ENCODE measurements at places on chromosomes 7 and 10.

DNA sequence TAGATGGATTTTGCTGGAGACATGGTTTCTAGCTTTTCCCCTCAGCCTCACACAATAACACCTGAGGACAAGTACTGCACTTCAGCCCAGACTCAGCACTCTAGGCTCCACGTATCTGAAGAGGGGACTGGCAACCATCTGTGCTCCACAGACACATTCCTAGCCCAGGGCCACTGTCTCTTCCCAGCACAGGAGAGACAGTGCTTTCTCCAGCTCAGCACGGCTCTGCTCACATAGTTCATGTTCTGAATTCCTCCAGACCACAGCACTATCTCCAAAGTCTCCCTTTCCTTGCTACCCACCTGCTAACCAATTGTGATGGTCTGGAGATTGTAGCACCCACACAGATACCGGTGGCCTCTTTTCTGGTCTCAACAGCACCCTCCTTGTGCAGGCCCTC lies 114.5 kb downstream of the HTR7 start:
- no peak for DNase-seq

DNA sequence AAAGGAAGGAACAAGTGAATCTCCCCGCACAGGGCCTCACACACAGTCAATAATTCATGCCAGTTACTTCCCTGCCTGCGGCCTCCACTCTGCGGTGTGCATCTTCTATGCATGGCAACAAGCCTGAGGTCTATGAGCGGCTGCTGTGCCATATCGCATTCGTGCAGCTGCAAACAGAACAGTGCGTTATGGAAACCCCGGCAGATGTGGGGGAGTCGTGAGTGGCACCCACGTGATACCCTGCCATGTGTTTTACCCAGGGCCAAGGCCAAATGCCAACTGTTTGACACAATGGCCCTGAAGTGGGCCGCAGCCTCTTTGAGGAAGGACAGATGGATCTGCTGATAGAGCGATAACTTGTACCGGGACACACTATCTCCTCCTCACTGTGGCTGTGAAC lies 13.4 kb downstream of the TNS3 start:
- no peak for DNase-seq

GRCh38 chr7:132557489-132558044 lies 18.7 kb downstream of the PLXNA4 start:
- no peak for DNase-seq

GRCh38 chr7:188727-189500 lies 3.5 kb upstream of the FAM20C start:
- DNase-seq = no peak

- no peak for DNase-seq
Measured at GRCh38 chr7:129122751-129123509, 21.6 kb upstream of the TSPAN33 start.

DNA sequence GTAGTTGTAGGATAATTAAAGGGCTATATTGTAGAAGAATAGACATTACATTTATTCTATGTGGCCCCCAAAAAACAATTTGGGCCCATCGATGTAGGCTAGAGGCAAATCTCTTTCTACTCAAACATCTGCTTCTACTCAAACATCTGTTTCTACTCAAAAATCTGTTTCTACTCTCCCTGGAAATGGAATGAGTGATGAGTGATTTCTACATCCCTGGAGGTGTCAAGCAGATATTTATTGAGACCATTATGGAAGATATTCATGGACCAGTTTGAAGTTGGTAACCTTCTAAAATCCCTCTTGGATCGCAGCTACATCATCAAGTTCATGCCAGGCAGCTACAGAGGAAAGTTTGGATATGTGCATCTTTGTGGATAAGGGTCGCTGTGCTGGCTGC lies 5.1 kb upstream of the PLPP4 start:
- DNase-seq = no peak

GRCh38 chr10:125060482-125060825 lies 99.9 kb downstream of the CTBP2 start:
- DNase-seq = no peak

GRCh38 chr10:29957907-29958331 lies 101.5 kb downstream of the JCAD start:
- no peak for DNase-seq

DNA sequence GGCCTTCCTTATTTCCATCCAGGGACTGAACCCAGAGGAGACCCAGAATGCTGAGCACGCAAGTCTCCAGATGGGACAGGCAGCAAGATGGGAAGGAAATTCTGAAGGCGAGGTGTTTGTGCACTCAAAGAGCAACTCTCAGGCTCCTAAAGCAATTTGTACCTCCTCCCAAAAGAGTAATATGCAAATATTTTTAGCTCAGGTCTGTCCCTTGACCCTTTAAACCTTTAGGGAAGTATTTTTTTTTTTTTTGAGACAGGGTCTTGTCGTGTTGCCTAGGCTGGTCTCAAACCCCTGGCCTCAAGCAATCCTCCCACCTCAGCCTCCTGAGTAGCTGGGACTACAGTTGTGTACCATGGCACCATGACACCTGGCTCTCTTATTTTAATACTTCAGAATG lies 8.4 kb downstream of the RP9 start:
- DNase-seq = no peak

- DNase-seq = no peak
Measured at GRCh38 chr10:23120001-23120934, 24.9 kb downstream of the MSRB2 start.

DNA sequence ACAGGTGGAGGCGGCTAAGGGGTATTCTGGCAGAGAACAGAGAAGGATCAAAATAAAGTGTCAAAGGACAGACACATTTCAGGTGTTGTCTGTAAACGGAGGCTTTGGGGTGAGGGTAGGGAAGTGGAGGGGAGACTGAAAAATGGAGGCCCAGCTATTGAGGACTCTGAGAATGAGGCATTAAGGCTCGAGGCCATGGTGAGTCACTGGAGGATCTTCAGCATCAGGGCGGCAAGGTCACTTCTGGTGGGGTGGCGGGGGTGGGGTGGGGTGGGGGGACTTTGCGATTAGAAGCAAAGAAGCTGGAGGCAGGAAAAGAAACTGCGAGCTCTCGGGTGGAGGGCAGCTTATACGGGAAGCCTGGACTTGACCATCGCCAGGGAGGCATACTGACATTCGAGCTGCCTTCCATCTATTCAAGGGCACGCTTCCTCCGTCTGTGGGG lies 58.4 kb upstream of the PCGF5 start:
- peak; percentile 12 for DNase-seq

DNA sequence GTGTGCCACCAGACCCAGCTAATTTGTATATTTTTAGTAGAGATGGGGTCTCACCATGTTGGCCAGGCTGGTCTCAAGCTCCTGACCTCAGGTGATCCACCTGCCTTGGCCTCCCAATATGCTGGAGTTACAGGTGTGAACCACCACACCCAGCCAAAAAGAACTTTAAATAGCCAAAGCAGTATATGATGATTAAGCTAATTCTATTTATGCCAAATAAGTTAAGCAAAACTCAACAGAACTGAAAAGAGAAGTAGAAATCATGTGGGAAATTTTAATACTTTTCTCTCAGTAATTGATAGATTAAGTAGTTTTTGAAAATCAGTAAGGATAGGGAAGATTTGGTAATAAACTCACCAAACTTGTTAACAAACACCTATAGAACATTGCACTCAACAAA lies 24.5 kb upstream of the RHEB start:
- no peak for DNase-seq

DNA sequence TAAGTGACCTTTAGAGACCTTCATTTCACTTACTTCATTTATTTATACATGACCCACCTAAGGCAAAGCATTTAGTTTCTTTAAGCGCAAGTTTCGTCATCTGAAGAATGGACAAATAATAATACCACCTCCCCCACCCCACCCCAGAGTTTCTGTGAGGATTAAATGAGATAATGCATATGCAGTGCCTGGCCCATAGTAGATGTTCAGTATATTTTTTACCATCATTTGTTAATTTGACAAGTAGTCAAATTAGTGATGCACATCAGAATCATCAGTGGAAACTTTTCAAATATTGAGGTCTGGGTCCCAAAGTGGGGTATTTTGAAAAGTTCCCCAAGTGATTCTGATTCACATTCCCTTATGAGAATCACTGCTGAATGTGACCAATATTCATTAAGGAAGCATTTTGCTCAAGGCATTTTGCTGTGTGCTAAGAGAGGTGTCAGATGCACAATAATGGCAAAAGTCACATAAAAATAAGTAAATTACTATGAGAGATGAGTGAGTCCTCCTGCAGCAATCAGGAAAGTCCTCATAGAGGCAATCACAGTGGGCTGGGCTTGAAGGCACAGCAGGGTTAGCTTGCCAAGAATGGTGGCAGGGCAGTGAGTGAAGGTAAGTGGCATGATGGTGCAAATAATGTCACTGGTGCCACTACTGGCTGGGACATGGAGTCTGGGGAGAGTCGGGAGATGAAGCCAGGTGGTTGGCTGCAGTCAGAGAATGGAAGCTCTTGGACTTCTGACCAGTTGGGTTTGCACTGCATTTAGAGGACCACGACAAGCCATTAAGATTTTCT lies 244.1 kb downstream of the PTEN start:
- no peak for DNase-seq

GRCh38 chr10:33276282-33276923 lies 58.1 kb downstream of the NRP1 start:
- DNase-seq = no peak

DNA sequence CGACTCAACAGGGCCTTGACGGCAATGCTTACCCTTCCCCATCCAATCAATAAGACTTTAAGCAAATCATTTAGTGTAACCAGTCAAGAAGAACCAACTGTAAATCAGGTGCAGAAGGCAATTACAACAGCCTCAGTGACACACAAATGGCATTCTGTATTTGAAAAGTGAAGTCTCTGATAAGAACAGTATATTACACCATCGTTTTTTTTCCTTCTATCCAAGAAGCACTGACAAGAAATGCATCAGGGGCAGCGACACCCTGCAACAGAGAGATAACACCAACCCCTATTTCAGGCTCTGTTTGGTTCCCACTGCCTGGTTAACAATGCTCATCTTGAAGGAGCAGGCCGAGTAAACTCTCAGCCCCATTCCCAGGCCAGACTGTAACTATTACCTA lies 204.0 kb upstream of the AOAH start:
- no peak for DNase-seq

DNA sequence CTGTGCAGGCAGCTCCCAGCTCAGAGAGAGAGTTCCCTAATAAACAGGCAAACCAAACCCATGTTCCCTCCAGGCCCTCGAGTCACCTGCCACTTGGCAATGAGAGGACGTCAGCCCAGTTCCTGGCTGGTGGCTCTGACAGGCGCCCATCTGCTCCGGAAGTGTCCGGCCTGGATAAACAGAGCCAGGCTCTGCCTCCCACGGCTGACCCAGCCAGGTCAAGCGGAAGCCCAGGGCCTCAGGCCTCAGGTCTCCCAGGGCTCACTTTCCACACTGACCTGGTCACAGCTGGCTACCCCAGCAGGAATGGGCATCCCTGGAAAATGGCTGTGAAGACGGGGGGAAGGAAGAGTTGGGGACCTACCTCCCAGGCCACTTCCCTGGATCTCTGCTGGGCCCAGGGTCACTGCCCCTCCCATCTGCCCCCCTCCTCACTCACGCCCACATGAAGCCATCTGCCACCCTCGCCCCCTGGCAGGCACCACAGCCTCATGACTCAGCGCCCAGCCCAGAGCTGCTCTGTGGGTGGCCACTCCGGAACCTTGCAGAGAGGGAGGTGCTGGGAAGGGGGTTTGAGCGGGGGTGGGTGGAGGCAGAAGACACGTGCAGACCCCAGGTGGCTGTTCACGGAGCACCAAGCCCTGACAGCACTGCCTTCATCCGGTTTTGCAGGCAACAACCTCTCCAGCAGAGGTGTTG lies 37.4 kb upstream of the DUSP5 start:
- DNase-seq = no peak

GRCh38 chr10:91424016-91424415 lies 13.9 kb downstream of the HECTD2 start:
- no peak for DNase-seq

GRCh38 chr10:62582804-62583208 lies 208.6 kb downstream of the ZNF365 start:
- DNase-seq = no peak

DNA sequence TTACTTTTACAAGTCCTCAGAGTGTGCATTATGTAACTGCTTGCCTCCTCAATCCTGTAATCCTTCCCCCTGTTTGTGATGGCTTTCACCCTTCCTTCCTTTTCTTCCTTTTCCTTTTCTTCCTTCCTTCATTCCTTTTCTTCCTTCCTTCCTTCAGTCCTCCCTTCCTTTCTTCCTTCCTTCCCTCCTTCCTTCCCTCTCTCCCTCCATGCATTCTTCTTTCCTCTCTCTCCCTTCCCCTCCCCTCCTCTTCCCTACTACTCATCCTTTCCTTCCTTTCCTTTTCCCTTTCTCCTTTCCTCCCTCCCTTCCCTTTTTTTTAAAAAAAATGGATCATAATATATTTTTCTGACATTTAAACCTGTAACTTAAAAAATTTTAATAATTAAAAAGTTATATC lies 22.2 kb upstream of the ABCA13 start:
- no peak for DNase-seq

- peak; percentile 58 for DNase-seq
Measured at GRCh38 chr7:3200504-3200903, 100.5 kb upstream of the SDK1 start.

DNA sequence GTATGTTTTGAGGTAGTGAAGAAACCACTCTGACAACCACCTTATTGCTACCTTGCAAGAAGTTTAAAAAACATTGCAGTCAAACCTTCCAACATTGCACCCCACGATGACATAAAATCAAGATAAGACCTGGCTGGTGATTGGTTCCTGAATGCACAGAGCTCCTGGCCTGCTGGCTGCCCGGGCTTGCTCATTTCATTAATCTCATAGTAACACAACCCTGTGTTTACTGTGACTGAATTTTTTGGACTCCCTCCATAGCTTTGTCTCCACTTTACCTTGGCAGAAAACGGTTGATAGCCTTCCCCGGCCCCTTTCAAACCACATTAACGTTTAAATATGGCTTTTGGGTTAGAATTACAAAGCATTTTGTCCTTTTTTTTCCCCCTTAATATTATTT lies 27.5 kb downstream of the VWA2 start:
- no peak for DNase-seq

DNA sequence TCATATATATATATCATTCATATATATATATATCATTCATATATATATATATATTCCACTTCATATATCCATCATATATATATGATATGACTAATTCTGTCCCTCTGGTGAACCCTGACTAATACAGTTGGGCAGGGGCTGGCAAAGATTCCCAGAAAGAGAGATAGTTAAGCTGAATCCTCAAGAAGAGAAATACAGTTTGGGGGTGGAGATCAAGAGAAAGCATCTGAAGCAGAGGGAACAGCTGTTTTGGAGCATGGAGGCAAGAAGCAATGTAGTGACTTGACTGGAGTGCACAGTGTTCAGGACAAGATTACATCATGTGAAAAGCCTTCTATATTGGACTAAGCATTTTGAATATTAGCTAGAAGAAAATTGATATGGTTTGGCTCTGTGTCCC lies 540.7 kb downstream of the MAGI2 start:
- no peak for DNase-seq

- no peak for DNase-seq
Measured at GRCh38 chr7:54969208-54969967, 49.4 kb upstream of the EGFR start.

GRCh38 chr10:61284222-61284890 lies 168.8 kb downstream of the TMEM26 start:
- peak; percentile 30 for DNase-seq

- DNase-seq = peak; percentile 39
Measured at GRCh38 chr7:19747740-19748339, 25.6 kb downstream of the TMEM196 start.

- DNase-seq = no peak
Measured at GRCh38 chr10:118562851-118563250, 32.6 kb downstream of the PRLHR start.

All from HEK293T (cell line).